ENCODE measurements at places on chromosomes 2 and 18.

GRCh38 chr2:238878051-238878735 is 30.3 kb downstream of the TWIST2 start:
- DNase-seq: no peak

GRCh38 chr2:25265802-25266201 is 75.9 kb downstream of the DNMT3A start:
- DNase-seq: no peak

- no peak for DNase-seq
Observed at GRCh38 chr2:39852831-39853230, 73.8 kb upstream of the THUMPD2 start.

- DNase-seq: no peak
Observed at GRCh38 chr2:235078182-235078581, 126.4 kb downstream of the SH3BP4 start.

GRCh38 chr2:198309673-198310280 is 505.4 kb downstream of the PLCL1 start:
- DNase-seq: no peak

- no peak for DNase-seq
Observed at GRCh38 chr2:20292984-20293383, 57.7 kb downstream of the PUM2 start.

- no peak for DNase-seq
Observed at GRCh38 chr2:10556271-10557140, 108.4 kb upstream of the ODC1 start.

GRCh38 chr18:22110461-22110924 is 58.9 kb upstream of the GATA6 start:
- no peak for DNase-seq

DNA sequence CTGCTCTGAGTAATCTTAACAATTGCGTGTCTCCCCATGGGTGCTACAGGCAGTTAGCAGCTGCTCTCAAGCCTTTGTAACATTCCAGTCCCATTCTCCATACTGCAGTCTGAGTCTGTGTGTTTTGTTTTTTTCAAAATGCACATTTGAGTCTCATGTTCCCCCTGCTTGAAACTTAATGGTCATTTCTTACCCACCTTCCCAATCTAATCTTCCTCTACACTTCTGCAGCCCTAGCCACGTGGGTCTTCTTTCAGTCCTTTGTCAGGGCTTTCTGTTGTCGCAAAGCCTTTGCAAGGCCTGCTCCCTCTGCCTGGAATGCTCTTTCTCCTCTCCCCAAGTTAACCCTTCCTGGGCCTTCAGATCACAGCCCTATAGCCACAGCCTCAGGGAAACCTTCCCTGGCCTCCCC is 24.5 kb downstream of the ELAC1 start:
- DNase-seq: no peak

DNA sequence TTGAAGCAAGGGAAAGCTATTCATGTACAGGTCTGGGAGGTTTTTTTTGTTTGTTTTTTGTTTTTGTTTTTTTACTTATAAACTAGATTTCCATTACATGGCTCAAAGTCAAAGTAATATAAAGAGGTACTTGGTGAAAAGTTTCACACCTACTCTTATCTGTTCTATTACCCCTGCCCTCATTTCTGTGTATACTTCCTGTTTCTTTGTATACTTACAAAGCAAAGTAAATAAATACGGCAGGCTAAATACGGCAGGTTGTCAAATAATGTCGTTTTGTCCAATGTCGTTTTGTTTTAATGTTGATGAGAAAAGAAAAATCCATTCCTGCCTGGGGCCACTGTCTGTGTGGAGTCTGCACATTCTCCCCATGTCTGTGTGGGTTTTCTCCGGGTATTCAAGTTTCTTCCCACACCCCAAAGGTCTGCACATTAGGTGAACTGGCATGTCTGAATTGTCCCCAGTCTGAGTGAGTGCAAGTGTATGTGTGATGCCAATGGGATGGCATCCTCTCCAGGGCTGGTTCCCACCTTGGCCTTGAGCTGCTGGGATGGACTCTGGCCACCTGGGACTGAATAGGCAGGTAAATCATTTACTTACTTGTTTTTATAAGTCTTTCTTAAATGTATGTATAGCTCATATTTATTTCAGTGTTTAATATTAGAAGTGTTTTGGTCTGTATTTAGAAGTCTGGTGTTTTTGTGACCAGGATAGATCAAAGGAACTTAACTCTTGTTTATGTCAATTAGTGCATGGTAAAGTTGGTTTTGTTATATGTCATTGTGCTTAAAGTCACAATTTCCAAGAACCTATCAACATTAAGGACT is 13.4 kb downstream of the STAMBP start:
- DNase-seq: no peak

GRCh38 chr2:237388036-237388435 is 25.9 kb downstream of the COL6A3 start:
- DNase-seq: no peak

- DNase-seq: no peak
Observed at GRCh38 chr2:144631636-144632035, 111.7 kb upstream of the ZEB2 start.

GRCh38 chr18:46061387-46061786 is 10.7 kb downstream of the PSTPIP2 start:
- peak; percentile 86 for DNase-seq

DNA sequence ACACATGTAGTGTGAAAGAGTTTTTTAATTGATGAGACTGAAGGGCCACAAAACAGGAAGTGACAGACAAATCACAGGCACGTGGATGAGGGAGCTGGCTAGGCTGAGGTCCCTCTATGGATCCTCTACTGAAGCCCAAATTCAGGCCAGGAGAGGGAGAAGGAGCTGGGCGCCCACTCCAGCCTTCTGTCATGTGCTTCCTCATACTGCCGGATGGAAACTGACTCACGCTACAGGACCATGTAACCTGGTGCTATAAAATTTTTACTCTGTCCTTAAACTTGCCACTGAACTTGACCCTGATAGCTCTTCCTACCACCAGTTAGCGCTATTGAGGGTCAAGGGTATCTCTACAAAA is 31.3 kb downstream of the PSTPIP2 start:
- no peak for DNase-seq

DNA sequence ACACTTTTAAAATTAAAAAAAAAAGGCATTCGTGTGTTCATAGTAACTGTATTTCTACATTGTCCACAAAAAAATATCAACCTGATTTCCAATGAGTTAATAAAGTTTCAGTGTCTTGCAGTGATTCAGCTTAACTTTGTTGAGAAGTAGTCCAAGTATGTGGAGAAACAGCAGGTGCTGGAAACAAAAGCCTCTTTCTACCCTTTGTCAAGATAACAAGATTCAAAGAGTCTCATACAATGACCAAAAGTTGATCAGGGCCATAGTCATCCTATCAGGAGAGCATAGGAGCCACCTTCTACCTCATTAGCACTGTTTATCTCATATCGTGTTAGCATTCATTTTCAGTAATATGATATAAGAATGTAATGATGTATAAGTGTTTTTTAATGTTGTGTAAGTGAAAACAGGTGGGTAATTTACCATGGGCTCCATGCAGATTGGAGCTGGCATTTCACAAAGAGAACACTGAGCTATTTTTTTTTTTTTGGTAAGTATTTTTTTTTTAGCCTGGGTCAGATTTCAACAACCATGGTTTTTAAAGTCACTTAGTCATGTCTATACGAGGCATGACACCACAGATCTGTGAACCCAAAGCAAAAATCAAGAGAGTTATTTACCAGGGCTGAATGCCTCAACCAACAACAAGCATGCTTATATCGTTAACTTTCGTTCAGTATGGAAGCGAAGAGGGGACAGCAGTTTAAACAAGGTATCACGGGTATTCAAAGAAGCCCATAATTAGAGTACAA is 165.0 kb upstream of the ZNF521 start:
- no peak for DNase-seq

- DNase-seq: no peak
Observed at GRCh38 chr2:102317715-102318114, 6.4 kb downstream of the IL1RL1 start.

DNA sequence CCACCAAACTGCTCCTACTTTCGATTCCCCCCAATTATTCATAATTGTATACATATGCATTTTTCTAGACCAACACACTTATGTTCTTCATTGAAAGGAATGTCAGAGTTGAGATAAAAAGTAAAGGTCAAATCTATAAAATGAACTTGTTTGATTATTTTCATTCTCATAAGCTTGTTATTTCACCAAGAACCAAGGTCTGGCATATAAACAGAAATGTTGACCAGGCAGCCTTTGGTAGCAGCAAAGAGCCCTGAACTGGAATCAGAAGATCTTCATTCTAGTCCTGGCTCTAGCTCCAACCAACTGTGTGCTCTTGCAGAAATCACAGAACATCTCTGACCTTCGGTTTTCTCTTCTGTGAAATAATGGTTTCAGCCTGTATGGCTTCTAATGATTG is 42.9 kb downstream of the RBKS start:
- DNase-seq: no peak

DNA sequence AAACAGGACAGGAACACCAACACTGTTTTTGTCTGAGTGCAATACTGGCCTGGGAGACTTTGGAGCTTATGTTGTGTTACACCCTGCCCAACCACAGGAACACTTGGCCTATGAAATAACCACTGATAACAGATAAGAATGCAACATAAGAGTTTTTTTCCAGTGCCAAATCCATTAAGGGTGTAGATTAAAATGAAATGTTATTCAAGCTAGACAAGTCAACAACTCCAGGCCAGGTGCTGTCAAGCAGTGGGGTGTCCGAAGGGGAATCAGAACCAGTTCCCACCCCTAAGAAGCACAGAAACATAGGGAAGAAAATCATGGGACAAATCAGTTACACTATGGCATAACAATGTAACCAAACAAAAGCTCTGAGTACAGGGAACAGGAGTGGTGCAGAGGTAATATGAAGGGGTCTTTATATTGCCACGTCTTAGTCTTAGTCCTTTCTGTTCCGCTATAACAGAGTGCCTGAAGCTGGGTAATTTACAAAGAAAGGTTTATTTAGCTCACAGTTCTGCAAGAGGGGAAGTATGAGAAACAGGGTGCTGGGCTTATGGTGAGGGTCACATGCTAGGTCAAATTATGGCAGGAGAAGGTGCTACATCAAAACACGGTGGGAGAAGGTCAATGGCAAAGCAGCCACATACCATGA is 3.8 kb downstream of the AFG3L2 start:
- DNase-seq: no peak

DNA sequence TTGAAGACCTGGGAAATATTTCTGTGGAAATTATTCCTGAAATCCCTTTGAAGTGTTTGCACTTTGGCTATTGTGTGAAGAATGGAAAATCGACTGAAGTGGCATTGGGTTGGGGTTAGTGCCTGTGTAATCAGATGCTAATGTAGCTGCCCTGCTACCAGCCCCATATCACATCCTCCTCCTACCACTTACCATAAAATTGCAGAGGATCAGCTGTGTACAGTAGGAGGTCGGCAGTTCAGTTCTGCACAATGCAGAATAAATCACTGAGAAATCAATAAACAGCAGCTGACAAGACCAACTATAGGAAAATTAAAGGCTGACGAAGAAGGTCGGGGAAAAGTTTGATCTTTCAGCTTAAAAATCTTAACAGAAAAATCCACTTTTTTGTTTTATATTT is 440.9 kb downstream of the PTPRM start:
- DNase-seq: no peak

GRCh38 chr2:26763019-26763418 is 1.1 kb upstream of the SLC35F6 start:
- DNase-seq: no peak

DNA sequence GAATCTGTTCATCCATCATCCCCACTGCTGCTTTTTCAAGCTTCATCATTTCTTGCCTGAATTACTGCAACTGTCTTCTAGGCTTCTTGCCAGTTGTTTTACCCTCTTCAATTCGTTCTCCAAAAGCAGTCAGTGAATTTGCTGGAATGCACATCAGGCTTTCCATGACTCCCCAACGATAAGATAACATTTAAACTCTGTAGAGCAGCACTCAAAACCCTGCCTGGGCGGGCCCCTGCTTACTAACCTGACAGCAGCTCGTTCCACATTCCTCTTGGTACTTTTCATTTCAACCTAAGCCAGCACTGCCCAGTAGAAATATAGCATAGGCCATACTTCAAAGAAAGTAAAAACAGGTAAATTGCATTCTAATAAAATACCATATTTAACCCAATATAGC is 342.9 kb downstream of the SUCLG1 start:
- DNase-seq: no peak

DNA sequence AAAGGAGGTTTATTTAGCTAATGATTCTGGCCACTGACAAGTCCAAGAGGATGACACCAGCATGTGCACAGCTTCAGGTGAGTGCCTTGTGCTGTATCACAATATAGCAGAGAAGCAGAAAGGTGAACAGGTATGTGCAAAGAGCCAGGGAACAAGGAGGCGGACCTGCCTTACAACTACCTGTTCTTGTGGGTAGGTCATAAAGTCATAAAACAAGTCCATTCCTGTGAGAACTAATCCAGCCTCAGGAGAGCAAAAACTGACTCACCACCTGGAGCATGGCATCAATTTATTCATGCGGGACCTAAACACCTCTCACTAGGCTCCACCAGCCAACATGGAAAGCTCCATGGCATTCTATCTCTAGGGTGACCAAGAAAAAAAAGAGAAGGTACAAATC is 234.2 kb downstream of the ASXL3 start:
- no peak for DNase-seq

- DNase-seq: no peak
Observed at GRCh38 chr2:100042562-100042961, 99.8 kb downstream of the AFF3 start.

DNA sequence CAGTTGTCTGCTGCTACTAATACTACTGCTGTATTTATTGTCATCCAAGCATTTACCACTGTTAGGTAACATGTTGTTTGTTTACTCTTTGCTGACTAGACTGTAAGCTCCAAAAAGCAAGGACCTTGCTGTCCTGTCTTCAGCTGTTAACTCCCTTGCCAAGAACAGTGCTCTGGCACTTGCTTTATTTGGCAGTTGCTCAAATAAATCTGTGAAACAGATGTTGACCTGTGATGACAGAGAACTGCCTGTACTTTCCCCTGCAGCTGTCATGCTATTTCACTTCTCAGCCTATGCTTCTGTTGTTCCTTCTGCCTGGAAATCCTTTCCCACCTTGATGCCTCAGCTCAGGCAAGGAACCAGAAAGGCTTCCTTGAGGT is 181.2 kb downstream of the ATAD2B start:
- no peak for DNase-seq

- DNase-seq: peak; percentile 65
Observed at GRCh38 chr18:62249478-62250097, 62.5 kb downstream of the RELCH start.

DNA sequence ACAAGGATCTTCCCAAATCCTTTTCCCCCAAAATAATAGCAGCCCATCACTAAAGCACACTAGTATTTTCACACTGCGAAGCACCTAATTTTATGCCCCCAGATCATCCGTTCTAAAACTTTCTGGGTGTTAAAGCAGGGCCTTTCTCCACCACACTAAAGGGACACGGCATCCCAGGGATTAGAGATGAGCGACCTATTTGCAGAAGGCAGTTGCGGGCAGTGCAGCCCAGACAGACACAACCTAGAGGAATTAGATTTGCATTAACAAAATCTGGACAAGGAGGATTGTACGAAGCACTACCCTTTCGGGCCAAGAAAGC is 402 bp downstream of the OSGEPL1 start:
- DNase-seq: no peak

DNA sequence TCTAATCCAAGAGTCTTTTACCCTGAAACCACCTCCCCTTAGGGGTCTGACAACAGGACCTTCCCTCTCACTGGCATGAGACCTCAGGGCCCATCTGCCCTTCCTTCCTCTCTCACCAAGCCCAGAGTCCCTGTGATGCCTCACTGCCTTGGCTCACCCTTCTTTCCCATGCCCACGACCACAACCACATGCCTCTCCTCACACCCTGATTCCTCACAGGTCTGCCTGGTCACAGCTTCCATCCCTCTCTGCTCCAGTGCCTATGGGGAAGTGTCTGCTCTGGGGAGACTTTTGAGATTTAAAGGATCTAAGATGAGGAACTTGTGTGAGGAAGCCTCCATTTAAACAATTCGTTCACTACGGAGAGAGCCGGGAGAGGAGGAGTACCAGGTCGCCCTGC is 98.9 kb upstream of the SH3BP4 start:
- DNase-seq: no peak

Data from CMK (cell line).